Activated T-helper 1 cell treated with anti-CD3 and anti-CD28 coated beads, Interleukin-12 subunit alpha, Interleukin-12 subunit beta, Interleukin-2, Interleukin-4 antibody, amounts not matched to agents 30 ng/mL and 10 ng/mL and 1 ng/mL, durations not matched to agents 14 hours and 24 hours and 36 hours (primary cell): ENCODE measurements at places on chromosomes 13 and 19.
A peak's percentile ranks its signal among the peaks of the same experiment; 100 is the strongest.

GRCh38 chr13:58376775-58377174 lies 745.2 kb downstream of the PCDH17 start:
- no peaks in the 10 kb centered on the region for H3K27me3 ChIP-seq
- no peak for DNase-seq
- no peak overlapping the region for H3K4me3 ChIP-seq
- H3K36me3 ChIP-seq = no peaks in the 10 kb centered on the region

GRCh38 chr19:2636897-2637683 lies 65.4 kb downstream of the GNG7 start:
- no peaks in the 10 kb centered on the region for H3K36me3 ChIP-seq
- peaks cover 6% of the 10 kb centered on the region for H3K4me1 ChIP-seq
- DNase-seq = peak; percentile 61
- no peak overlapping the region for H3K4me3 ChIP-seq

- peaks cover 33% of the 10 kb centered on the region for H3K4me1 ChIP-seq
- DNase-seq = no peak
- H3K36me3 ChIP-seq = peaks cover 13% of the 10 kb centered on the region
Observed at GRCh38 chr19:19578252-19578651, 40.2 kb downstream of the CILP2 start.

DNA sequence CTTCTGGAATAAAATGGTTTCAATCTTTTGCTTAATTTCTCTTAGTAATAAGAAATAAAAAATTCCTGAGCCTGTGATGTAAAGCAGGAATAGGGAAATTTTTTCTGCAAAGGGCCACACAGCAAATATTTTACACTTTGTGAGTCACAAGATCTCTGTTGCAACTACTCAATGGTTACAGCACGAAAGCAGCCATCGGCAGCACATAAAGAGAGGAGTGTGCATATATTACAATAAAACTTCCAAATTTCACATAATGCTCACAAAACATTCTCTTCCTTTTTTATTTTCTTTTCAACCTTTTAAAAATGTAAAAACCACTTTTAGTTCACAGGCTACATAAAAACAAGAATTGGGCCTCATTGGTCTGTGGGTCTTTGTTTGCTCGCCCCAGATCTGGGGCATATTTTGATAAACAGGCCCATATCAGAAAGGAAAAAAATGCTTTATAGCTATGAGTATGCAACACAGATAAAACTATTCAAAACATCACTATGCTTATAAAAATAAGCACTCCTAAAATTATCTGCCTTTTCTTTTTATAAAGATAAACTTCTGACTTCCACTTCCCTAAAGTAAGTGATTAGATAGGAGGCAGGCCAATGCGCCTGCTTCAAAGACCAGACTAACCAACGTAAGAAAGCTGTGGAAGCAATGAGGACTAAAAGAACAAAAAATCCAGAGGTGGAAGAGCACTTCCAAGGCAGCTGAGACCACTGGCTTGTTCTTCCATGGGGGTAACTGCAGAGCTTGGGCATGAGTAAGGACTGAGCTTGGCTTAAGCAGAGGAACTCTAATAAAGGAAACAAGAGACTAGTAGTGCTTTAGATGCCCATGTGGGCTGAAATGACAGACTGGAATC lies 26.5 kb downstream of the MYCBP2 start:
- H3K27me3 ChIP-seq = no peaks in the 10 kb centered on the region
- no peak overlapping the region for H3K27ac ChIP-seq
- H3K36me3 ChIP-seq = peaks cover 13% of the 10 kb centered on the region
- no peak for DNase-seq
- H3K4me3 ChIP-seq = no peak overlapping the region
